NCI-H2081 treated with DMSO at 0.1 percent for 48 hours (cell line): ENCODE measurements at places on chromosomes 12 and 14.

GRCh38 chr14:55846826-55847446 lies 266.9 kb downstream of the KTN1 start:
- DNase-seq = no peak

DNA sequence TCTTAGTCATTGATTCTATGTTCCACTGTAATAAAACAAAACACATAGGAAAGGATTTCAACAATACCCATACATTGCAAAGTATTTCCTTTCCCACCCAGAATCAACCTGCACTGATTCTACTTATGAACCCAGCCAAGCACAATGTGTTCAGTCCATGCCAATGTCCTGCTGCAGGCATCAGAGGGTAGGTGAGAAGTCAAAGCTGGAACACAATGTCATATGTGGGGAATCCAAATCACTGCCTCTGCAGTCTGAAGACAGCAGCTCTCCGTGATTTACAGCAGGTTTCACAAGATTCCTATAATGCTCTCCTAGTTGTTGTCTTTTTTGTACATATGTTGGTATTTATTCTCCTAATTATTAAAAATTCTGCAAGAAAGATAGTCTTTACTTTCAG lies 25.7 kb downstream of the ITPR2 start:
- DNase-seq = no peak

DNA sequence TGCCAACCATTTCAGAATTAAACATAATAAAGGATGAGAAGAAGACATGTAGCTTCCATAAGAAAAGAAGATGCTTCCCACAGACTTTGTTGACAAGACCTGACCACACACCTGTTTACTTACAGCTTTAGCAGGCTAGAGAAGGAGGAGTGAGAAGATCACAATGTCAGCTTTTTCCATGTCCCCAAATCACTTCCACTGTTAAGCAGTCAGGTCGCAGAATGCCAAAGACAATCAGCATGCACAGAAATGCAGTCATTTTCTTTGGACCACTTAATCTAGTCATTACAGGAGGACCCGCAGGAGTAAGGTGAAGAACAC lies 314.9 kb downstream of the SSPN start:
- DNase-seq = no peak

DNA sequence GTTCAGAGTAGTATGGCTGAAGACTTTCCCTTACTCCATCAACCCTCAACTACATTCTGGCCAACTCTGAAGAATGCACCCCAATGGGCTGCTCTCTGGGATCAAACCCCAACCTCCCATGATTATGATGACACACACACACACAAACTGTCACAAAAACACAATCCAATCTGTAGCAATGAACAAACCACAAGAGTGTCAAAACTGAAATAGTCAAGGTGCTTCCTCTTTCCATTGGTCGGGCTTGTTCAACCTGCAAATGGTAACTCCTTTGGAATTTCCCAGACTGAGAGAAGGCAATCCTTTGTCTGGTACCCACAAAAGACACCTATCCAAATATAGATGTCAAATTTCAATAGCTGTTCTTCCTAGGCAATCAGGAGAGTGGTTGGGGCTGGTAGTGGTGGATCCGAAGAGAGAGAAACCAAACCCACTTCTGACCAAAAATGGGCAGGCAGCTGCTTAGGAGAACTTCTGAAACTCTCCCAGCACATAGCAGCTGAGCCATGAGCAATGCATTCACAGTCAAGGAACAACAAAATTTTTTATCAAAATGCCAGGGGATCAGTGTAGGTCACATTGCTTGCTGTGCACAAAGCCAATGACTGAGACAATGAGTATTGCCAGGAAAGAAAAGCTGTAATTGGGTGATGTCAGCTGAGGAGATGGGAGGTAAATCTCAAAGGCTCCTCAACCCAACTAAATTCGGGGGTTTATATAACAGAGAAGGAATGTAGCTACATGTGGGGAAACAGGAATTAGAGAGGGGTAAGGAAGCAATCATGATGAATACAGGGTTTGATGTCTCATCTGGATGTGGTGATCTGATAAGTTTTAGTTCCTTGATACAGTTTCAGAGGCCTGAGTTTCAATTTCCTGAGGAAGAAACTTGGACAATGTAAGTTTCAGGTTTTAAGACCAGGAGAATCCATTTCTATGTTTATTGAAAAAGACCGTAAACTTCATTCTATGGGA lies 191.4 kb downstream of the KITLG start:
- no peak for DNase-seq

DNA sequence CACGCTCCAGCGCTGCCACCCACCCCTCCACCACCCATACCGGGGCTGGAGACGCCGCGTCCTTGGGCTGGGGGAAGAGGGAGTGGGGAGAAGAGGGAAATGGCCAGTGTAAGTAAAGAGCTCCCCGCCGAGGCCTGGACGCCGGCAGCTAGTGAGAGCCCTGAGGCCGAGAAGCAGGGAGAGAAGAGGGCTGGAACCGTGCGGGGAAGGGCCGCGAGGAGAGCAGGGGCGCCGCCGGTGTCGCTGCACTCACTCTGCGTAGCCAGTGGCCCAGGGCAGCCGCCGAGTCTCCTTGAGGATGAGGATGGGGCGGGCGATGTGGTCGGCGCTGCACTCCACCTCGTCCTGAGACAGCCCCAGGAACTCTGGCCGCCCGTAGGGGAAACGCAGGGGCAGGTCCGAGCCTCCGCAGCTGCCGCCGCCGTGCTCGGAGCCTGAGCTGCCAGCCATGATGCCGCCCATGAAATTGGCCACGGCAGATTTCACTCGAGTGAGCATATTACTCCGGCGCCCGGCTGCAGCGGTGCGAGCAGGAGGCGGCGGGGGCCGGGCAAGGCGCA lies 631 bp downstream of the PPM1H start:
- DNase-seq = no peak

- DNase-seq = no peak
These were observed 9.8 kb upstream of the KRT8 start for GRCh38 chr12:52914576-52915121.

GRCh38 chr14:93987376-93987775 lies 9.7 kb upstream of the CCDC197 start:
- DNase-seq = no peak

GRCh38 chr14:102805371-102805891 lies 28.2 kb downstream of the TRAF3 start:
- DNase-seq = no peak

DNA sequence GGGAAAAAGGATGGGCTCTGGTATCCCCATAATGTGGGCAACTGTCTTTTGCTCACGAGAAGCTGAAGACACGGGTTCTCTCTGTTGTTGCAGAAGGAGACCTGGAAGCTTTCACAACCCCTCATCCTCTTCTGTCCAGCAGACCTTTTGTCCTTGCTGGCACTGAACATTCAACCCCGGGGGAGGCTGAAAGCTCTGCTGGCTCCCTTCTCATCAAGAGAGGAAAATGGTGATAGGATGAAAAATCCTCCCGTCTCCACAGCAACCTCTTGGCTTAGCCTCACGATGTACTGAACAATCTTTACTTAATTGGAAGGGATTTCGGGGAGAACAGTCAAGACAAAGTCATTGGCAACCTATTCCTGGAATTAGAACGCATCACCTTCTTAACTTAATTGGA lies 39.0 kb downstream of the ELK3 start:
- DNase-seq = no peak

GRCh38 chr12:60052483-60052882 lies 456.7 kb downstream of the SLC16A7 start:
- DNase-seq = no peak

DNA sequence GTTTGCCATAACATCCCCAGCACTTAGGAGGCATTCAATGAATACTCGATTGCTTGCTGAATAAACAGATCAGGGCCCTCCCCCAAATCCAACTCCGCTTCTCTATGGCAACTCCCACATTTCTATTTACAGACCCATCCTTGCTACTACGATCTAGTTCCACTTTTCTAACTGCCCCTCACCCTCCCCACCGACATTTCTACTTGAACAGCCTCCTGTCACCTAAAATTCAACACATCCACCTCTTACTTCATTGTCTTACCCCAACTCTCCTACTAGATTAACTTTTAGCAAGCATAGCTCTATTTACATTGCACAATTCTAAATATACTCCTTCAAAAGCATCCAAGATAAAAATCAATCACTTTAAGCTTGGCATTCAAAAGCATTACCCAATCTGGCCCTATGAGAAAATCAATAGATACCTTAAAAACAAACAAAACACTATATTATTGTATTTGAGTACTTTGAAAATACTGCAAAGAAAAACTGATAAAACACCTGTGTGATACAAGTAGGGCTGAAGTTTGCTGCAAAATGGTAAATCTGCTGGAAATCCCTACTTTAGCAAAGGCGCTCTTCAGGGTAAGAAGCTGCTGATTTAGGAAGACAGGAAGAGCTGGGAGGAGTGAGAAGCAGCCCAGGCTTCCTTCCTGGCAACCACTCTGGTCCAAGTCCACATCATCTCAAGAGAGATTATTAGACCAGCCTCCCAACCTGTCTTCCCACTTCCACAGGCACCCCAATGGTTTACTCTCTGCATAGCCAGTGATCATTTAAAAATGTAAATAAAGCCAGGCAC lies 96.4 kb downstream of the HECTD4 start:
- DNase-seq = no peak

GRCh38 chr12:132640936-132641335 lies 22.4 kb downstream of the P2RX2 start:
- no peak for DNase-seq

- no peak for DNase-seq
These were observed 670 bp upstream of the PSMA3 start for GRCh38 chr14:58243790-58244555.

DNA sequence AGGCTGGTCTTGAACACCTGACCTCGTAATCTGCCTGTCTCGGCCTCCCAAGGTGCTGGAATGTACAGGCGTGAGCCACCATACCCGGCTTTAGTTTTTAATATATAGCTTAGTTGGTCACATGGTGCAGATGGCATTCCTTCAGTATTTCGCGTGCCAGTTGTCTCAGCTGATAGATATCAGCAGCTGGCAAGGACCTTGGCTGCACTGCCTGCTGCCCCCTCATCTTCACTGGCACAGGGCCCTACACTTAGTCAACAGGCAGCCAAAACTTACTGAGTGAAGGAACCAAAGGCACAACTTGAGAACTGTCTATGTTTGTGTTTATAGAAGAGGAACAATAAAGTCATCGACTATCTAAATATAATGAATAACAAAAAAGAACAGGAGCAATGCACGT lies 31.0 kb downstream of the EID3 start:
- DNase-seq = no peak

DNA sequence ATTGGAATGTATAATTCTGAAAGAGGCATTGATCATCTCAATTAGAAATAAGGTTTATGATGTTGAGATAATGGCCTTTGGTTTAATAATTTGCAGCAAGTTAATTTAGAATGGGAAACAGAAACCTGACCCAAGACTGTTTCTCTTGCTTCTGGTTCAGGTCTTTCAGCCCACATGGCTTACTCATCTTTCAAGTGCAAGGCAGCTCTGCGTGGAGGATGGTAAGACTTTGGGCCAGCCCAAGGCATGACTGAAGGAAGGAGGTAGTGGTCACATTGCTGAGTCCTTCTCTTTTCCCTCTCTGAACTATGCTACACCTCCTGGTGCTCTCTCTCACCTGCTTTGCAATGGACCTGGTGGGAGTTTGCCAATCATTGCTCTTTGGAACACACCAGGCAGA lies 98.7 kb downstream of the CAND1 start:
- no peak for DNase-seq

DNA sequence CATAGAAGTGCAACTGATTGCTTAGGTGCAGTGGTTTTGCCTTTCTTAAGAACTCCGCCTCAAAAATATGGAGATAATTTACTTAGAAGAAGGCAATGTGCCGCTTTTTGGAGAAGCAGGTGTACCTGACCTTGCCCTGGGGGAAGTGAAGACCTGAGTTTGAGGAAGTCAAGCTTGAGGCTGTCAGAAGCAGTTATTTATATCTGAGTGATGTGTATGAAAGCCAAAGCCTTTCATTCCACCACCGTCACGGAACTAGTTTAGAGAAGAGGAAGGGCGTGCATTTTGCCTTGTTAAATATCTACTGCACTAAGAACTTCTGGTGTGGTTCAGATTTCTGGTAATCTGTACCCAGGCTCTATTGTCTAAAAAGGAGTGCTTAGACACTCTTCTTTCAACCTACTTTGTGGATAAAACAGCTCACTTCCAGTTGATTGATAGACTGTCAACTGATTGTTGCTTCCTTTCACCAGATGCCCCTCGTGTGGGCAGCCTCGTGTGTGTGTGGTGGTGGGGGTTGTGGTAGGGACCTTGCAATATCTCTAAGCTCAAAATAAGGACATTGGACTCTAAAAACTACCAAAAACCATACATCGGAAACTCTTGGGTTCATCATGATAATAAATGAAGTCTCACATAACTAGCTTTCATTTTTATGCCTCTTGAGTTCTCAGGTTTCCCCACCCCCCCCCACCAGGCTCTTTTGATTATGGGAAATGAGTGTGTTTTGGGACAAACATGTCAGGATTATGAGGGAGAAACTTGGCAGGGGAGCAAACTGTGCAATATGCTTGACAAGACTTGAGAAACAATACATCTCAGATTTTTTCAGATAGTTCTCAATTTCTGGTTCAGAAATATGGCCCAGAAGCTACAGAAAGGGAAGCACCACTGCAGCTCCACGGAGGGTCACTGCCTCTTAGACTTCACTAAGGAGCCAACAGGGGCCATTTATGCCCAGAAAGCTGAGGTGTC lies 78.6 kb downstream of the ARF6 start:
- no peak for DNase-seq

GRCh38 chr12:52896190-52897100 lies 8.4 kb downstream of the KRT8 start:
- no peak for DNase-seq

DNA sequence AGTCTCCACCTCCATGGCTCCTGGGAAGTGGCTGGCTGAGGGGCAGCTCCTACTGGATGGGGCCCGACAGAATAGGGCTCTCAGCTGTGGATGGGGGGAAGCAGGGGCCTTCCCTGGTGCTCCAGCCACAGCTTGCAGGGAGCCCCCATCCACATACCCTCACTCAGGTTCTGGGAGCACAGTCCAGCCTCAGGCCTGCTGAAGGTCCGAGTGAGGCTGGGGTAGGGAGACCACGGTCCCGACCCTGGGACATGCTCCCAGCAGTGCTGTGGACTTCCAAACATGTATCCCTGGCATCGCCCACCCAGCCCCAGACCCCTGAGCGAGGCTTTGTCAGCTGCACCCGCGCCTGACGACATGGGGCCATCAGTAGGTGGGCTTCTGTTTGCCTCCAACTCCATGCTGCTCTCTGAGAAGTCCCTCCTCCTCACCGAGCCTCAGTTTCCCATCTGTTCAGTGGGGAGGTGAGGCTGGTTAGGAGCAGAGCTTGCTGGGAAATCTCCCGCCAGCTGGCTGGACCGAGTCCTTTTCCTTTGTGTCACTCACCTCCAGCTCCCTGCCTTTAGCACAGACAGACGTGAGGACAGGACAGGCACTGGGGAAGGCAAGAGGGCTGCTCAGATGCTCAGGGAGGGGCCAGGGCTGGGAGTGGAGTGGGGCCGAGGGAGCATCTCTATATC lies 9.1 kb upstream of the ATG101 start:
- DNase-seq = no peak

GRCh38 chr12:132698341-132698740 lies 11.0 kb downstream of the PXMP2 start:
- DNase-seq = no peak

- no peak for DNase-seq
These were observed 115.5 kb downstream of the SLC38A1 start for GRCh38 chr12:46153268-46153872.

GRCh38 chr14:75297411-75298040 lies 18.9 kb downstream of the FOS start:
- no peak for DNase-seq

GRCh38 chr14:44453433-44454171 lies 53.5 kb downstream of the FSCB start:
- DNase-seq = no peak
